ENCODE measurements at places on chromosomes 16 and 17. TPM values are rescaled to one million over a fixed set of nuclear protein-coding genes. Genes with fewer than 3 reads are reported as not detected.

- H3K4me3 ChIP-seq, result no peak overlapping the region
- H3K4me1 ChIP-seq, result no peaks in the 10 kb centered on the region
- peak; percentile 94 for DNase-seq
- H3K36me3 ChIP-seq, result no peaks in the 10 kb centered on the region
- H3K27ac ChIP-seq, result peak overlapping the region; percentile 65
These were observed 39.4 kb downstream of the TUBD1 start for GRCh38 chr17:59853168-59853918.

DNA sequence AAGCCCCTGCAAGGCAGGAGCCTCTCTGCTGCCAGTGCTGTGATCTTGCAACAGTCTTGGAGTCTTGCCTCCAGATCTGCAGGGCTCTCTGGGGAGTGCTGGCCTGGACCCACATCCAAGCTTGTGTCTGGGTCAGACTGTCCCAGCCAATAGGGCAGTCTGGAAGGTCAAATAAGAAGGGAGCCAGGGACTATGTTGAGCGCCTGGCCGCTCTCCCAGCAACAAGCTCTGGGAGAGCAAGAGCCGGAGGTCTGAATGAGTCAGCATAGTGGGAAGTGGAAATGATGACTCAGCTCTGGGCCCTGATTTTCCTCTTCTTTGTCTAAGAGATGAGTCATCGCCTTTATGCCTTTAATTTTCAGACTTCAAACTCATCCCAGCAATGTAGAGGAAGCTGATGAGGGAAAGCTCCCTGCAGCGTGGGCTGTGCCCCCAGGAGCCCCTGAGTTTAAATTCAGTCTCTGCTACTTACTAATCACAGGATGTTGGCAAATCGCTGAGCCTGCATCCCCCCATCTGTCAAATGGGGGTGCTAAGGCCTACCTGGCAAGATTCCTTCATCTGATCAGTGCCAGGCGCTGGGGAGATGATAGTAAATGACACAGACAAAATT lies 43.6 kb upstream of the HAPSTR1 start:
- H3K27ac ChIP-seq, result peak overlapping the region; percentile 34
- no peaks in the 10 kb centered on the region for H3K36me3 ChIP-seq
- peak; percentile 86 for DNase-seq
- H3K4me3 ChIP-seq, result no peak overlapping the region
- no peaks in the 10 kb centered on the region for H3K27me3 ChIP-seq

GRCh38 chr16:9033125-9033830 lies 58.2 kb upstream of the HAPSTR1 start:
- DNase-seq, result peak; percentile 97
- no peaks in the 10 kb centered on the region for H3K4me1 ChIP-seq
- H3K36me3 ChIP-seq, result no peaks in the 10 kb centered on the region
- H3K27me3 ChIP-seq, result no peaks in the 10 kb centered on the region
- H3K4me3 ChIP-seq, result no peak overlapping the region

GRCh38 chr16:10003486-10003885 lies 178.7 kb downstream of the GRIN2A start:
- H3K27me3 ChIP-seq, result no peaks in the 10 kb centered on the region
- no peak overlapping the region for H3K27ac ChIP-seq
- DNase-seq, result no peak
- no peaks in the 10 kb centered on the region for H3K4me1 ChIP-seq

- no peaks in the 10 kb centered on the region for H3K36me3 ChIP-seq
- H3K27me3 ChIP-seq, result peaks cover 47% of the 10 kb centered on the region
- no peak overlapping the region for H3K27ac ChIP-seq
- DNase-seq, result no peak
- H3K4me1 ChIP-seq, result peaks cover 10% of the 10 kb centered on the region
These were observed 86.1 kb downstream of the KCNJ12 start for GRCh38 chr17:21462237-21462636.

- H3K27ac ChIP-seq, result no peak overlapping the region
- no peaks in the 10 kb centered on the region for H3K27me3 ChIP-seq
- H3K4me1 ChIP-seq, result no peaks in the 10 kb centered on the region
- DNase-seq, result no peak
These were observed 19.9 kb downstream of the LGALS3BP start for GRCh38 chr17:78959803-78960202.

HBA1 gene
- not detected for total RNA-seq

ZFPM1 gene
- total RNA-seq, result 2.2 TPM

Measured in GM23338 (cell line).